Stimulated activated CD4-positive, alpha-beta T cell treated with anti-CD3 and anti-CD28 coated beads, TNF-alpha, amount 100 ng/mL, for 4 hours (primary cell): ENCODE measurements at places on chromosomes 11 and 22.

DNA sequence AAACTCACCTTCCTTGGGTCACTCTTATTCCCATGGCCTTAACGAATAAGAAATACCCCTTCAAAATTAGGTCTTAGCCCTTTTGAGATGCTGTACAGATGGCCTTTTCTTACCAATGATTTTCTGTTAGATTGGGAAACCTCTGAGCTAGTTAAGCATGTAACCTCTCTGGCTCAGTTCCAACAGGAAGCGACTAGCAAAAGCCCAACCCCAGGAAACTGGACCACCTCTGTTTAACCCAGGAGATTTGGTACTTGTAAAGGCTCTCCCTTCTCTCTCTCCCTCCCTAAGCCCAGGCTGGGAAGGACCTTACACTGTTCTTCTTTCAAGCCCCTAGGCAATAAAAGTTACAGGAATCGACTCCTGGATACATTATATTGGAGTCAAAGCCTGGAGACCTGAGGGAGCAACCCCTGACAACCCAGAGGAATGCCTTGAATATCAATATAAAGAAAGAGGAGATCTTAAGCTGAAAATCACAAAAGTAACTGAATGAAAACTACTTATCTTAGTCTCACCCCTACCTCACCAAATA is 11.7 kb downstream of the APIP start:
- DNase-seq: no peak

- no peak for DNase-seq
Measured at GRCh38 chr11:108997826-108998225, 333.0 kb downstream of the DDX10 start.

DNA sequence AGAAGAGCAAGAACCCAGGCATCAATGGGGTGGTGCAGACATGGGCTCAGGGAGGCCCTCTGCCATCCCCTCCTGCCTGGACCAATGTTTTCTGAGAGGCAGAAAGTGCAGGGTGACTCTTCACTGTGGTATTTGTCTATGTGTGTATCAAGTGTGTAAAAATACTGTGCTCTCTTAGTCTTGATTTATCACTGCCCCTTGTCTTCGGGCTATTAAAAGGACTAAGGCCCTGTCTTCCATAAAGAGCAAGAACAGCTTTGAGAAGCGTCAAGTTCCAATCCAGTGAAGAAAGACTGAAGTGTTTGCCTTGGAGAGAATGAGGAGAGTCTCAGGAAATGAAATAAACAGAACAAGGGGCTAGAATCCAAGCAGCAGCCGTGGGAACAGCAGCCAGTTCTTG is 14.4 kb downstream of the PRSS23 start:
- no peak for DNase-seq

DNA sequence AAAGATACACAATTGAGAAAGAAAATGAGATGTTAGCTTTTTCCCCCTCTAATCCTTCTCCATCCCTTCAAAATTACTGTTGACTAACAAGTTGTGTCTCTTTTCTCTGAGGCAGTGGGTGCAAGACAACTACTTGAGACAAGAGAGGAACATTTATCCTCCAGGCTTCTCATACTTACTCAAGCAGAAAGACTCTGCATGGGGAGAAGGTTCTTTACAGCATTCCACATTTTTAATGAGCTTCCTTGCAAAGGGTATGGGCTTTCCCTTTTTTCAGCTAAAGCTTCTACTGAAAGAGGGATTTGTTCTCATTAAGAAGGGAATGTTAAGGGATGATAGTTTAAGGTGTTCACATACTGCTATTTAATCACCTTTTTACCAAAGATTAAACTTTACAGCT is 47.8 kb downstream of the PAX6 start:
- no peak for DNase-seq

- DNase-seq: no peak
Measured at GRCh38 chr22:47337161-47337621, 574.7 kb downstream of the TBC1D22A start.

- no peak for DNase-seq
Measured at GRCh38 chr11:69292221-69292648, 1.7 kb upstream of the MYEOV start.

GRCh38 chr22:29308791-29309262 is 2.4 kb downstream of the GAS2L1 start:
- DNase-seq: no peak

DNA sequence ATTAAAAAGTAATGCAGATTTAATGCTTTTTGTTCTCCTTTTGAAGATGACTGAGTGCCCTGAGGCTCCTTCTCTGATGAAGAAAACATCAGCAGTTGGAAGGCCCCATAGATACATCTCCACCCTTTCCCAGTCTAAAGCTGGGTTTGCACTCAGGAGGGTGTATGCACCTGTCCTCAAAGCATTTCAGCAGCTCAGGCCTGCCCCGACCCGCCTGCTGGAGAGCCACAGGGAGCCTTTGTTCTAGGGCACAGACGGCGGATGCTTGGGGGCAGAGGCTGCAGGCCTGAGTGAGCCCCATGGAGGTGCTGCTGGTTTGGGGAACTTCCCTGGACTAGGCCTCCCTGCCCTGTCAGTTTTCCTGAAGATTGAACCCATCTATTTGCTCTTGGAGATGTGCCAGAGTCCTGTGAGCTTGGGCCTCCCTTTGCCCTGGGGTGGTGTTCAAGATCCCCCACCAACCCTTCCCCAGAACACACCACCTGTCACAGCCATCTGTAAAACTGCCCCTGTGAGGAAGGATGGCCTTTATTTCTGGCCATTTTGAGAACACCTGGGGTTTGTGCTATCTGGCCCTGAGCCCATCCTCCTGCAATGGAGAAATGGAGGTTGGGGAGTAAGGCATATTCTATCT is 160.0 kb downstream of the NAV2 start:
- no peak for DNase-seq

DNA sequence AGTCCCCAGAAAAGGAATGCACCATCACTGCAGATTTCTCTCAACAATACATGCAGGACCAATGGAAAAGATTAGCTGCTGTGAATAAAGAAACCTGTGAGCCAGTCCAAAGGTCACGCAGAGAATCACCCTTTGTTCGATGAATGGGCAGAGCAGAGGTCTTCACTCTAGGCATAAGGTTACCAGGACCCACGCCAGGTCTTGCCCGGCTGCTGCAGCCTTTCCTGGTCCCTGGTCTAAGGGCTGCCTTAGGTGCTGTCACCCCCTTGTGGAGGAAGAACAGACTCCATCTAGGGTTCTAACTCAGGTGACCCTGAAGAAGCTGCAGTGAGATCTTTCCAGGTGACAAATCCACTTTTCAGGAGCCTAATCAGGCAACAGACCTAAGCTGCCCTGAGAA is 29.0 kb upstream of the NAP1L4 start:
- DNase-seq: no peak

DNA sequence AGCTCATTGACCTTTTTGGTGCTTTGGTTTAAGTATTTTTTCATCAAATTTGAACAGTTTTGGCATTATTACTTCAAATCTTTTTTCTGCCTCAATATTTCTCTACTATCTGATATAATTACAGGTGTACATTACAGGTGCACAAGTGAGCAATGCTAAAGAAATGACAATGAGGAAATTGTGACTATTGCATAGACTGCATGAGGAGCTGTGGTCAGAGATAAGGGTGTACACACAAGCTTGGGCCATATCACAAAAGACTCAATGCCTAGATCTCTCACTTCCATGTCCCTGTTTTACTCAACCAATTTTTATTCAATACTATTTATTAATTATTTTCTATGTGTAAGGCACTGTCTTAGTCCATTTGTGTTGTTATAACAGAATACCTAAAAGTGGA is 251.0 kb upstream of the UBASH3B start:
- no peak for DNase-seq

DNA sequence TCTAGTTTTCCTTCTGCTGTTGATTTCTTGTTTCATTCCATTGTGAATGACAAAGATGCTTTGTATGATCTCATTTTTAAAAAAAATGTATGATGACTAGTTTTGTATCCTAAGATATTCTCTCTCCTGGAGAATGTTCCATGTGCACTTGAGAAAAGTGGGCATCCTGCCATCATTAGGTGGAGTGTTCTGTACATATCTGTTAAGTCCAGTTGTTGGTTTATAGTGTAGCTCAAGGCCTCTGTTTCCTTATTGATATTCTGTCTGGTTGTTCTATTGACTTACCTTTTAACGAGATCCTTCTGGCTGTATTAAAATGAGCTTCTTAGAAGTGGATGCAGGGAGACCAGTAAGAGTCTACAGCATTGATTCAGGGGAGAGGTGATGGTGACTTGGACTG is 35.2 kb downstream of the SGSM1 start:
- DNase-seq: no peak

DNA sequence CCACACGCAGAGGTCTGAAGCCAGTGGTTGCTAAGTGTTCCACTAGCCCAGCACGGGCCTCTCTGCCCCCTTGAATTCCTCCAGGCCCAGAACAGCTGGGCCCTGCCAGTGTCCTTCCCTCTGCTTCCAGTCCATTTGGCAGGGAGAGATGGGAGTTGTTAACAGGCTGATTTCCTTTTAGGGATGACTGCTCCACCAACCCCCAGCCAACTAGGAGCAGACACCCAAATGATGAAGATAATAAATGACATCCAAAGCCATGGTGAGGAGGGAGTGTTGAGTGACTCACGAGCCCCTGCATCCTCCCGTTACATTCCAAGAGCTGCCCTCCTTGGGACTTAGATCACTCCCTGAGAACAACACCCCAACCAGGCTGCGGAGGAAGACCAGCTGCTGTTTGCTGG is 20.6 kb downstream of the PARVA start:
- no peak for DNase-seq

DNA sequence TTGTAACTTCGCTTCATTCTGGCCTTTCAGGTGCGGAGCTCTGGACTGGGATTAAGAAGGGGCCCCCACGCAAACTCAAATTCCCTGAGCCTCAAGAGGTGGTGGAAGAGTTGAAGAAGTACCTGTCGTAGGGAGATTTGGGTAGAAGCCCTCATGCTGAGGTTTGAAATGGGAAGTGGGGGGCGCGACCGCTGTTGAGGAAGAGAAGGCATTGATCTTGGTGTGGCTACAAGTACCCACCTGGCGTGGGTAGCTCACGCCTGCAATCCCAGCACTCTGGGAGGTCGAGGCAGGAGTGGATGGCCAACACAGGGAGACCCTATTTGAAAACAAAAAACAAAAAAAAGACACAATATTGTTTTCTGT is 779 bp downstream of the SELENOH start:
- no peak for DNase-seq

DNA sequence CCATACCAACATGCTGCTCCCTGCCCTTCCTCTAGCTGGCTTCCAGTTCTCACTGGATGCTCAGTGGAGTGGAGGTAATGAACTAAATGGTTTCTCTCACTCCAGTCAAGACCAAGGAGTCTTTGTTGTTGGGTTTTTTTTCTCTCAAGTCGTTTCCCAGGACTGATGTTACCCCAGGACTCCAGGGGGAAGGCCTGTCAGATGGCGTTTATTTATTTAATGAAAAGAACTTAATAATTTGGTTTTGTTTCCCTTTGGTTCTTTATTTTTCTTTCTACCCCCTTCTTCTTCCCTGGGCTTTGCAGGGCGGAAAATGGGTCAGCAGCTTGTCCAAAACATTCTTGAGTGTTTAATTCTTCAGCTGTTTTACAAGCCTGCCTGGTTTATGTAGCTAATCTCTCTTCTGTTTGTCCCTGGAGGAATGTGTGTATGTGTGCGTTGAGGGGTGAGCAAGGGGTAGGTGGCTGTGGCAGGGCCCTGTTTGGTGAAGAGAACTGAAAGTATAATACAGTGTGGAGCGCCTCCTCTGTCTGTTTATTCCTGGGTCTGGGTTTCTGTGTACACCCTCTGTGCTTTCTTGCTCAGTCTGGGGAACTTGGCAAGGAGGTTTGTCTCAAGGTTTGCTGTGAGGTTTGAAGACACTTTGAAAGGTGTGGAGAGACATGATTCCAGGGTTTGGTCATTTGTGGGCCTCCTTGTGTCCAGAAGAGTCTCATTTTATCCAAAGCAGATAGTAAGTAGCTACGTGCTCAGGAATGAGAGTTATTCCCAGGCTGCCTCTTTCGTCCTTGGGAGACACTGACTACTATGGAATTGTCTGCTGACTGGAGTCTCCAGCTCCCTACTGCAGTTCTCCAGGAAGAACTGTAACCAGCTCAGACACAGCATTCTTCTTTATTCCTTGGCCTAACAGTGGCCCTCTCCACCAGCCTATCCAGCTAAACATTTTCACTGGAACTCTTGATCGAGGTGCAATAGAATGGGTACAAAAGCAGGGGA is 175.5 kb downstream of the ADAMTS15 start:
- DNase-seq: no peak

DNA sequence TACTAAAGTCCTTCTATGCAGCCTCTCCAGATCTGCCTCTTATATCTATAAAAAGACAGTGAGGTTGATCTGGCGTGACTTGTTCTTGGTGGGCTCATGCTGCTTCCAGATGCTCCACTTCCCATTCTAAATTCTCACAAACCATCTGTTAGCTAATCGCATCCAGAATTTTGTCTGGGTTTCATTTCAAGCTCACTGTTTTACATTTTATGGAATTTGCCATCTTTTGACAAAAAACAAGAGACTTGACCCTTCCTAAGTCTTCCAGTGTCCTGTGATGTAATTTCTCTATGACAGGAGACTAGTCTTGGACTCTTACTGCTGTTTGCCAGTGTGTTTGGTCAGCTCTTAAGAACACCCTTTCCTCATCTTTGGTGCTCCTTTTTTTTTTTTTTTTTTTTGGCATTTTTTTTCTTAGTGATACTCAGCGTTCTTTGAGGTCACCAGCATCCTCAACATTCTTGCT is 23.0 kb downstream of the CRKL start:
- no peak for DNase-seq

- no peak for DNase-seq
Measured at GRCh38 chr11:45328726-45329125, 42.6 kb upstream of the SYT13 start.

DNA sequence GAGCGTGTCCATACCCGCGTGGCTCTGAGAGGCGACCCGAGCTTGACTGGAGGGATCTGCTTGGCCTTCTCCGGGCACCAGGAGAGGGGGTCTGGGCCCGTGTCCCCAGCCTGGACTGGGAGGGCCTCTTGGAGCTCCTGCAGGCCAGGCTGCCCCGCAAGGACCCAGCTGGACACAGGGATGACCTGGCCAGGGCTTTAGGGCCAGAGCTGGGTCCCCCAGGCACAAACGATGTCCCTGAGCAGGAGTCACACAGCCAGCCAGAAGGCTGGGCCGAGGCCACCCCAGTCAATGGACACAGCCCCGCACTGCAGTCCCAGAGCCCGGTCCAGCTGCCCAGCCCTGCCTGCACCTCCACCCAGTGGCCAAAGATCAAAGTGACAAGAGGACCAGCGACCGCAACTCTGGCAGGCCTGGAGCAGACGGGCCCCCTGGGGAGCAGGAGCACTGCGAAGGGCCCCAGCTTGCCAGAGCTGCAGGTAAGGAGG is 38.2 kb downstream of the TRIOBP start:
- no peak for DNase-seq

- DNase-seq: no peak
Measured at GRCh38 chr11:72629266-72629665, 45.0 kb downstream of the PDE2A start.

- DNase-seq: no peak
Measured at GRCh38 chr11:110317516-110317932, 21.1 kb upstream of the RDX start.
